Esophagus squamous epithelium (tissue), 5 donors: ENCODE measurements at places on chromosomes 11 and 22.

DNA sequence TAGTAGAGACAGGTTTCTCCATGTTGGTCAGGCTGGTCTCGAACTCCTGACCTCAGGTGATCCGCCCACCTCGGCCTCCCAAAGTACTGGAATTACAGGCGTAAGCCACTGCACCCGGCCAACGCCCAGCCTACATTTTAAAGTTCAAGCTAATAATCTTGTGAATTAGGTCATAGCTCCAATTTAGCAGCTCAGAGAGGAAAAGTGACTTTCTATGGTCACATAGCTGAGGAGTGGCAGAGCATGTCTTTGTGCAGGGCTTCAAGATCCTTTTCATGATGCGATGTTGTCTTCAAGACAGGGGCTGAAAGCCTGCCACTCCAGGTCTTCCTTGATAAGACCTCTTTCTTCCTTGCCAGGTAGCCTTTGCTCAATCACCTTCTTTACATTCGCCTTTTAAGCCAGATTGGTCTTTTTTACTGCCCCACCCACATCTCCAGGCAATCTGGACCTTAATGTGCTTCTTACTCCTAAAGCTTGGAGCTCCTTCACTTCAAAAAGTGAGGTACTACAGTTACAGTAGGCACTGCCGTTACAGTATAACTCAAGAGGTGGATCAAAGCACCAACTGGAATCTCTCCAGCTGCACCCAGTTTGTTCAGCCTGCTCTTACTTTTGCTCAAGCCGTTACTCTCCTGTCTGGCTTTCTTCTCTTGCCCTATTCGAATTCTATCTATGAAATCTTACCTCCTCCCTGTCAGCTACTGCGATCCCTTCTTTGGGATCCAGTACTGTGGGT lies 18.2 kb downstream of the YWHAH start:
- DNase-seq, result no peak

DNA sequence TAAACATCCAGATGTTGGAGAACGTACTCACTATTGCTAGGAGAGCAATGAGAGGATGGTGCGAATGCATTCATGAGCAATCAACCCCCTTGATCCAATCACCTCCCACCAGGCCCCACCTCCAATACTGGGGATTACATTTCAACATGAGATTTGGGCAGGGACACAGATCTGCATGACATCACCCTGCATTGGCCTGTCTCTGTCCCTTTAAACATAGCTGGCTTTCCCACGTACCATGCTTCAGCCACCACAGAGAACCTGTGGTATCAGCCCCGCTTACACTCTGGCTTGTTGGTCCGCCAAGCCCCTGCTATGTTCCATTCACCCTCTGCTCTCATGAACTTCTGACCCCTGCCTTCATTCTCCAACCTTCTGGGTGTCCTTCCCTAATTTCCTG lies 157.5 kb upstream of the E2F8 start:
- DNase-seq, result no peak

DNA sequence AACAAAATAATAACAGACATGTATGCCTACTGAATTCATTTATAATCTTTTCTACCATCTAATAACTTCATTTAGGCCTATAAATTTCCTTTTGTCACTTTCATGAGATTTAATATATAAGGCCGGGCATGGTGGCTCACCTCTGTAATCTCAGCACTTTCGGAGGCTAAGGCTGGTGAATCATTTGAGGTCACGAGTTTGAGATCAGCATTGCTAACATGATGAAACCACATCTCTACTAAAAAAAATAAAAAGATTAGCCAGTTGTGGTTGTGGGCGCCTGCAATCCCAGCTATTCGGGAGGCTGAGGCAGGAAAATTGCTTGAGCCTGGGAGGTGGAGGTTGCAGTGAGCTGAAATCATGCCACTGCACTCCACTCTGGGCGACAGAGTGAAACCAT lies 14.2 kb upstream of the NTM start:
- DNase-seq, result no peak

DNA sequence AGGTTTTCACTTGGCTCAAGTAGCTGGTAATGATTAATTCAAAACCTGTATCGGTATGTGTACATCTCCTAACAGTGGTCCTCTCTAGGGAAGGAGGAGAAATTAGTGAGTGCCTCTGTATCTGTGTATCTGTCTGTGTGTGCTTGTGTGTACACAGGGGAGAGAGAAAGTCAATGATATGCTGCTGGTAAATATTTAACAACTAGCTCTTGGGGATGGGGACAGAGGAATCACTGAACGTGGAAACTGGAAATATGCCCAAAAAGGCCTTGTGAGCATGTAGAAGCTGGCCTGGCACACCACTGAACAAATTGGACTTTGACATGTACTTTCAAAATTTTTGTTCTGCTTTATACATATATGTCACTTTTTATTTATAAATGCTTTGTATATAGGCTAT lies 214.0 kb upstream of the SYN3 start:
- no peak for DNase-seq

GRCh38 chr11:44000731-44001130 lies 47.0 kb upstream of the ACCSL start:
- no peak for DNase-seq

DNA sequence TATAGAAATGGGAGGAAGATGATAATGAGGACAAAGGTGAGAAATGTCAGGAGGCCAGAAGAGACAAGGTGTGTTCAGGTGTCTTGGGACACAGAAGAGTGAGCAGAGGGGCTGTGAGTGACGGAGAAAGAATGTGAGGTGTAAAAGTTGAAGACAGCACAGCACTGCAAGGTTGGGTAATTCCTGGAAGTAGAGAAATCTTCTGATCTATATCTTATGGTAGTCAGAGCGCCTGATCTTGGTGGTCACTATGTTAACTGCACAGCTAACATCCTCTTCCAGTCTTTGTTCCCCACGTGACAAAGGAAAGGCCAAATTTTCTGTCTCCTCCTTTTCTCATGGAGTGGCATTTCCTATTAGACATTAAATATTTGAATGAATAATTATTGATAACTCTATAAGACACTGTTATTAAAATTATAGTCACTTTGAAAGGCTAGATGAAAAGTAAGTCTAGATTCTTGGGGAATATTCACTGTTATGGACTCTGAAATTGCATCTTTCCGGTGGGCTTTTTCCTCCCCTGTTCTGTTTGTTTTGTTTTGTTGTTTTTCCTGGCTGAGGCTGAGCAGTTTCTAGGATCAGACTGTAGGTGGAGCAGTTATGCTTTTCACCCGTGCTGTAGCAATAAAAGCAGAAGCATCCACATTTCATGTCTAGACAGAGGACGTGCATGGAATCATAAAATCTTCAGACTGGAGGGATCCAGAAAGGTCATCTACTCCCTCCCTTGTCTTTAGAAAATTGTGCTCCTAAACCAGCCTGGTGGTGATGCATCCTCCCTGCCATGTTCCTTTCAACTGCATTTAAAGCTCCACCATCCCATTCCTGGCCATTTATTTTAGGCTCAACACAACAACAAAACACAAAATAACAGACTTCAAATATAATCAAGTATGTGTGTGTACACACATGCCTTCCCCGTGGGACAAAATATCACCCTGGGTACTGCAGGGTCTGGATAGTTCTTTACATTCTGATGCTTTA lies 26.6 kb downstream of the SC5D start:
- no peak for DNase-seq

GRCh38 chr22:50217543-50218152 lies 16.8 kb downstream of the SELENOO start:
- DNase-seq, result no peak

- DNase-seq, result no peak
These were observed 223.8 kb downstream of the BLID start for GRCh38 chr11:121892131-121892681.

DNA sequence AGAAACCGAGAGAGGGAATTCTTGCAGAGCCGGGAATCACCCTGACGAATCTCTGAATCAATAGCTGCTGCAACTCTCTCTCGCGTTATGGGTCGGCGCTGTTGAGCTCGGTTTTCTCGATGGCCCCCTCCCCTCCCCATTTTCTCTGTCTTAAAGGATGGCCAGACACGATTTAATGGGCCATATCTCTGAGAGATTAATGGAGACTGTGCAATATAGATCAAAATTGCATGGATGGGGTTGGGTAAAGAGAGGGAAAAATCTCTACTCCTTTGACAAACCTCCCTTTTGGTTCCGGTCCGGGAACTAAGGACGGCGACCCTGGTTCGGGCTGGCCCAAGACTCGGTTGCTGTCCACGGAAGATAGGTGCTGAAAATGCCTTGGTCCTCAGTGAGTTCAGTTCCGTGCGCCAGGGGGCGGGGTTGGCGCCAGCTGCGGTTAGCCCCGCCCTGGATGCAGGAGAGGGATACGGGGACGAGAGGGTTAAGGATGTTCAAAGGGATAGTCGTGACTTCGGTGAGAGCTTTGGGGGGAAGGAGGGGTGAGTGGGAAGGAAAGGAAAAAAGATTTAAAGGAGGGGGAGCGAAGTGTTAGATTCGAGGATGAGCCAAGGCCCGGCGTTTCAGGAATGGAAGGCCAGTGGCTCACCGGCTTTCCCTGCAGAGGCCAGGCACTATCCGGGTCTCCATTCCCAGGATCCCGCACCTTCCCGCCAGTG lies 103.6 kb upstream of the HSD17B12 start:
- no peak for DNase-seq

- no peak for DNase-seq
These were observed at the start of gene SLC1A2 for GRCh38 chr11:35419184-35419829. SLC1A2 (minus strand) TSS chr11:35419558; CDS start chr11:35418966, 592 bp downstream.

DNA sequence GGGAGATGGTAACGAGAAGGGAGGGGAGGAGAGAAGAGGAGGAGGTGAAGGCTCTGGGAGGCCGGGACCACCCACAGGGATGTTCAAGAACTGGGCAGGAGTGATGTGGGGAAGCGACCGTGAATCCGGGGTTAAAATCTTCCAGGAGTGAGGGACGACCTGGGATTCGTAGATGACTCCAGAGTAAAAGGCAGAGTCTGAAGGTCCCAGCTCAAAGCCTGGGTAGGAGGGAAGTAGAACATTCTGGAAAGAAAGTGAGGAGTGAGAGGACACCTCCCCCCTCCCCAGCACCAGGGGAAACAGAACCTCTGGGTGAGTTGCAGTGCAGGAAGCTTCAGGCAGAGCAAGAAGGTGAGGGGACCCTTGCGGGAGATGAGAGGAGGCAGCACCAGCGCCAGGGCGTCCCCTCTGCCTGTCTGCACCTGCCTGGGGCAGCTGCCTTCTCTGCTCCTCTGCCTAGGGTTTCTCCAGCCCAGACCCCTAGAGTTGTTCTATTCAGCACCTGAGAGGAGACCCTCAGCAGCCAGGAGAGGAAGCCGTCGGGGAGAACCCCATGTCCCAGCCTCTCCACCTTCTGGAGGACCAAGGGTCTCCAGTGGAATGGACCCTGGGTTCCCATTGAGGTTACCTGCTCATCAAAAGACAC lies 49.7 kb downstream of the LINC01488 start:
- no peak for DNase-seq

GRCh38 chr22:41117127-41117965 lies 25.0 kb downstream of the EP300 start:
- DNase-seq, result no peak

DNA sequence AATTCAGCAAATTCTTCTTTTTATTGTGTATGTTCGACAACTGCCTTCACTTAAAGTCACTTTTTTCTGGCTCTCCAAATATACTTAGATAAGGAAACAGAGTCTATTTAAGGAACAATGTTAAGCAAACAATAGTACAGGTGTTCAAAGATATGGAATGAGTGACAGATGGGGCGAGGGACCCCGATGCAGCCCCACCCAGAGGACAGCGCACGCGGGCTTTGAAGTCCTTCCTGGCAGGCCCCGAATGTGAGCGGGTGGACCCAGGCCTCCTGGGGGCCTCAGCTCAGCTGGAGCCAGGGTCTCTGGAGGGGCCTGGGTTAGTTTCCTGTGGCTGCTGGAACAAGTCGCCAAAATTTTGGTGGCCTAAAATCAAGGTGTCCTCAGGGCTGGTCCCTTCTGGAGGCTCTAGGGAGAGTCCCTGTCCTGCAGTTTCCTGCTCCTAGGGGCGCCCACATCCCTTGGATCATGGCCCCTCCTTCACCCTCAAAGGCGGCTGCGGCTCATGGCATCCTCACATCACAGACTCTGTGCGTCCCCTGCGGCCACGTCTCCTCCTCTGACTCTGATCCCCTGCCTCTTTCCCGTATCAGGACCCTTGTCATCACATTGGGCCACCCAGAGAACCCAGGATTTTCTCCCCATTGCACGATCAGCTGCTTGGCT lies 40.6 kb upstream of the KCNQ1OT1 start:
- DNase-seq, result no peak

DNA sequence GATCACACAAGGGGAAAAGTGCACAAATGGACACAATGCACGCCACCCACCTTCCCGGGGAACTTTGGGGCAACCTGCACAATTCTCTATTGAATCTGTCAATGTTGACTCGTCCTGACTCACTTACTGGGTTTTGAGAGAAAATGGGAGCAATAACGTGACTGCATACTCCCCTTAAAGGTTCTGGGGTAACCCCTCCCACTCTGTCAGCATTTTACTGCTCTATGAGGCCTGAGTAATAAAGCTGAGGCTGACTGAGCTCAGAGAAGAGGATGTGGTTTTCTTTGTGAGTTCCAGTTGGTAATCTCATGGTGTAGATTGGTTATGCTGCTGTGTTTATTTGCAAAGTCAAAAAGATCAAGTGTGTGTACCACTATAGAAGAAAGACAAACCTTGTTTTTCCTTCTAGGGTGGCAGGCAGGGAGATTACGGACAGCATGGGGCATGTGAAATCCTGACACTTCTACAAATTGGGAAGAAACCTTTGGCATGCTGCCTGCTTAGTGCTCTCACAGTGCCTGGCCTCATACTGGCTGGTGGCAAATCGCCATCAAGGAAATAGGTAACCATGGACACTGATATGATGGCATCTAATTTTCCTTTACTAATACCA lies 16.1 kb upstream of the APOA1 start:
- DNase-seq, result no peak

- no peak for DNase-seq
These were observed 40.5 kb downstream of the LRRC32 start for GRCh38 chr11:76629853-76630599.

- no peak for DNase-seq
These were observed 37.1 kb downstream of the SVIP start for GRCh38 chr11:22792497-22792896.

GRCh38 chr22:41914611-41915034 lies 251 bp downstream of the SHISA8 start:
- DNase-seq, result no peak

GRCh38 chr11:1877211-1878136 lies 14.2 kb downstream of the PRR33 start:
- DNase-seq, result no peak

GRCh38 chr22:42346722-42347121 lies 76.3 kb upstream of the TCF20 start:
- no peak for DNase-seq

- DNase-seq, result no peak
These were observed 31.5 kb upstream of the SCGB1A1 start for GRCh38 chr11:62387381-62387780.

GRCh38 chr22:29197096-29197495 lies 8.6 kb upstream of the EMID1 start:
- no peak for DNase-seq

DNA sequence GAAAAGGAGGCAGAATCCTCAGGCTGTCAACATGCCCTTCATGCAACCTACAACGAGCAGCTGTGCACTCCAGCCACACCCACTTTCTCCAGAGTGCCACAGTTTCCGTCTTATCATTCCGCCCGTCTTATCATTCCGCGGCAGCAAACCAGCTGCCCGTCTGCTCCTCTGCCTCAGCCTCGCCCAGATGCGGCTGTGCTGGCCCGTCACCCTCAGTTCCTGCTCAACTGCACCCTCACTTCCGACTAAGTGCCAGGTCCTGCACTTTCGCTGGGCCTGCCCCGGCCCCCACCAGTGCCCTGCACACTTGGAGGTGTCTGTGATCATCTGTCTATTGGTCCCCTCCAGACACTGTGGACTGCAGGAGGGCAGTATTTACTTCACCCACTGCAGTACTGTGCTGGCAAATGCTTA lies 43.7 kb downstream of the MICAL3 start:
- no peak for DNase-seq

- no peak for DNase-seq
These were observed 30.1 kb downstream of the TIMP3 start for GRCh38 chr22:32831584-32831983.
